ENCODE measurements at places on chromosomes 5 and 9.

DNA sequence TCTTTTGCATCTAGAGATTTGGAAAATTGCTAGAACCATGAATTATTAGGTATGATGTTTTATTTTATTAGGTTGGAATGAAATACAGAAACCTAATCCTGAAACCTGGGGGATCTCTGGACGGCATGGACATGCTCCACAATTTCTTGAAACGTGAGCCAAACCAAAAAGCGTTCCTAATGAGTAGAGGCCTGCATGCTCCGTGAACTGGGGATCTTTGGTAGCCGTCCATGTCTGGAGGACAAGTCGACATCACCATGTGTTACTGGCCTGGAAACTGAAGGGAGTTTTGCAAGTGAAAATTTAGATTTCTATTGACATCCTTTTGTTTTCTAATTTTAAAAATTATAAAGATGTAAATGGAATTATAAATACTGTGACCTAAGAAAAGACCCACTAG, 100.7 kb downstream of the NLN start:
- DNase-seq, result no peak

GRCh38 chr5:74491586-74491985, 148.9 kb downstream of the ENC1 start:
- DNase-seq, result no peak

GRCh38 chr5:172692981-172693380, 51.9 kb downstream of the NEURL1B start:
- no peak for DNase-seq

DNA sequence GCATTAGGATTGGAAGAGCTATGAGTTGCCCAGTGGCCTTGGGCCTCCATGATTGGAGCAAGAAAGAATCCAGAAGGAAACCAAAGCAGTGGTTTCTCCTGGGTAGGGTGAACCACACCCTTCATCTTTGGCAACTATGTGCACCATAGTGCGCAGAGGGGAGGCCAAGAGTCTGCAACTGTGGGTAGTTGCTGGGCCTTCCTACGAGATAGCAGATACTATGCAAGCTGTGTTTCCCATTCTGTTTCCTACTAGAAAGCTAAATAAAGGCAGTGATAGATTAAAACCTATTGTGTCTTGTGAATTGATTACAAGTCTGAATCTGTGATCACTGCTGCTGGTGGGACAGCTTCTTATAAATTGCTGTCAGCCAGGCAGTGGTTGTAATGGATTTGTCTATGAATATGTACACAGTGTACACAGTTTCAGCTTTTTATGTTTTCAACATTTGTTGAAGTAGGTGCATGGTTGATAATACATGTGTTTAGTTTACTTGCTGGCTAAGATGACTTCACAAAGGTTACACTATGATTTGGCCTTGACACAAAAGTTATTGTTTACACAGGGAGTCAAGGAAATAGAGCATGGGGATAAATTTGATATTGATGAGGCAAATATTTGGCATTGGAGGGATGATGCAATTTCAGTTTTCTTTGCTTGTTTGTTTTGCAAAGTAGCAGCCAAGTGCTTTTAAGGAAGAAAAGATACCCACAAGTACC, 23.7 kb upstream of the PDE8B start:
- DNase-seq, result no peak

DNA sequence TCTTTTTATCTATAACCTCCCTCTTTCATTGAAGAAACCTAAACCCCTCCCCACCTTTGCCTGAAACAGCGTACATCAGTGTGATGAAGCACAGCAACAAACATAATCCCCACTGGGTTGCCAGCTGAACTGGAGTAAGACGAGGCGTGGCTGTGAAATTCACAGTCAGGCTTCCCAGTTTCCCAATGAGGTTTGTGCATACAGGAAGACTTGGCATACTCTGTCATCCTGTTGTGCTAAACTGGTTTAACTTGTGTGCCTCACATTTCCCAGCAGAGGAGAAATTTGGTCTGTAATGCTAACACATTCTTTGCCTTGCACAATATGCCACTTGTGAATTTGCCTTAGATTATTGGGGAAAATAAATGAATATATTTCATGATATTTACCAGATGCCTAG, 121.5 kb downstream of the SV2C start:
- no peak for DNase-seq

GRCh38 chr5:154218786-154219185, 28.3 kb downstream of the GALNT10 start:
- DNase-seq, result no peak

- no peak for DNase-seq
These were observed 38.4 kb upstream of the SHB start for GRCh38 chr9:38107405-38107804.

- DNase-seq, result no peak
These were observed 5.2 kb downstream of the SLC31A2 start for GRCh38 chr9:113155911-113156588.

DNA sequence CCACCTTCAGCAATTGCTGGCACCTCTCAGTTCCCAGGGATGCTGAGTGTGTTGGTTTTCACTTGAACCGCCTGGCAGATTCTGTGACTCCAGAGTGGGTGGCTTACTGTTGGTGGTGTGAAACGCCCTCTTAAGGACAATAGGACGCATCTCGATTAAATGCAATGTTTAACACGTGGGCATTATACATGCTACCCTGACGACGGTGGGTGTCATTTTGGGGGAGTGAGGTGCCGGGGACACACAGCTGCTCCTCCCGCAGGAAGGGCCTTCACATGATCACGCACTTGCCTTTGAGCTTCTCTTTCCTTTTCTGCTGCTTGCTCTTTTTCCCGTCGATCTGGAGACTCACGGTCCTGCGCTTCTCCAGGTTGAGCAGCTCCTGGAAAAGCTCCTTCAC, 29.7 kb downstream of the DIRAS2 start:
- no peak for DNase-seq

- DNase-seq, result peak; percentile 65
These were observed 653.1 kb upstream of the KLF4 start for GRCh38 chr9:108142504-108143201.

GRCh38 chr9:27033815-27034403, 28.4 kb upstream of the LRRC19 start:
- peak; percentile 27 for DNase-seq

GRCh38 chr9:95022657-95023056, 294.9 kb downstream of the FANCC start:
- DNase-seq, result no peak

GRCh38 chr9:135249191-135249590, 161.7 kb downstream of the OLFM1 start:
- DNase-seq, result no peak

DNA sequence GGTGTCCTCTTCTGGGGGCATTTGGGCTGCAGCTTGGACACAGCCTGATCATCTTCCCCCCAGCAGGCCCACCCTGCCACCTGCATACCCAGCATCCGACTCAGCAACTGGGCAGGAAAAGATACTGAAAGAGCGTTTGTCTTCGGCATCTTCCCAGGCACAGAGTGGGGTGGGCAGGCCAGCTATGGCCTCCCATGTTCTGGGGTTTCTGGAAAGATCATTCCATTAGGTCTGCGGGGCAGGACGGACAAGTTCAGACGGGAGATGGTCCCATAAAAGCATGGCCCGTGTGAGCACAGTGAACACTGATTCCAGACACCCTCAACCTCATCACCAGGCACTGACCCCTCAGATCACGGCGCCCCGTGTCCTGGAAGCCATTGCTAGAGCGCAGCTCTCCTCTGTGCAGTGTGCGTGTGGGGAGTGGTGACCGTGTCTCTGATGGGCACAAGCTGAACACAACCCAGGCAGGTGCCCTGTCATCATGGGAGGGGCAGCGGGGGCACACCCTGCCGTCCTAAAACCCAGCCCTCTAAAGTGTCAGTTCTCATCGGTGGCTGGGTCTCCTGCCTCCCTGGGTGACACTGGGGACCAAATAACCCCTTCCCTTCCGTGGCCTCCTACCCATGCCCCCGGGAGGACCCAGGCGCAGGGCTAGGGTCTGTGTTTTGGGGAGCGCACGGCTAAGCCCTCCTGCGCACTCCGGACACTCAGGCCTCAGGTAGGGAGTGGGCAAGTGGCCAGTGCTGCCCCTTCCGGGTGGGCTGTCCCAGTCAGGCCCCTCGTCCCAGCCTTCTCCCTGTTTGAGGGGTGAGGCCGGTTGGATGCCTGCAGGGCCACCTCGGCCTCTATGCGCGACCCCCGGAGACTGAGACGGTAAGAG, 13.2 kb upstream of the TMEM250 start:
- no peak for DNase-seq

DNA sequence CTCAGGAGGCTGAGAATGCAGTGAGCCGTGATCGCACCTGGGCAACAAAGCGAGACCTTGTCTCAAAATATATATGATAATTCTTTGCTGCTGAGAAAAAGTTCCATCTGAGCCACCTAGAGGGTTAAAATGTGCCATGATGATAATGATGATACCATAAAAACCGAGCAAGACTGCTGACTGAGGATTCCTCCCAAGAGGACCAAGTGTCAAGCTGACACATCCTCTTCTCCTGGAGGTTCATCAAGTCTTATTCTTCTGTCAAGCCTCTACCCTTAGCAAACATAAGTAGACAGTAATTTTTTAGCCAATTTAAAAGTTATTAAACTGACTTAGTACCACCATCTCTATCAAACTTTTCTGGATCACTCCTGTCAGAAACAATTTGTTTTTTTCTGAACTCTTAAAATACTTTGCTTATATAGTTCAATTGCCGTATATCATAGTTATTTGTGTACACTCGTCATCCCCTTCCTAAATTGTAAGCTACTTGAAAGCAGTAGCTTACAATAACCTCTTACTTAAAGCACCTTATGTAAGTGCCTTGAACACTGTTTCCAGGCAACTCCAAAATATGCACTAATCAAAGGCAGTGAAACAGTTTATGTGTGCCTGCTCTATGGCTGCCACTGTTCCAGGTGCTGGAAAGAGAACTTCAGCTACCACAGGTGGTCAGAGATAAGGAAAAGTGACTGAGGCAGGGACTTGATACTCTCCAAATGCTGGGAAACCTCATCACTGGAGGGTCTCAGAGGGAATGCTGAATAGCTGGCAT, 57.4 kb downstream of the SCAI start:
- DNase-seq, result no peak

- no peak for DNase-seq
These were observed 49.0 kb upstream of the KDM4C start for GRCh38 chr9:6708732-6709131.

DNA sequence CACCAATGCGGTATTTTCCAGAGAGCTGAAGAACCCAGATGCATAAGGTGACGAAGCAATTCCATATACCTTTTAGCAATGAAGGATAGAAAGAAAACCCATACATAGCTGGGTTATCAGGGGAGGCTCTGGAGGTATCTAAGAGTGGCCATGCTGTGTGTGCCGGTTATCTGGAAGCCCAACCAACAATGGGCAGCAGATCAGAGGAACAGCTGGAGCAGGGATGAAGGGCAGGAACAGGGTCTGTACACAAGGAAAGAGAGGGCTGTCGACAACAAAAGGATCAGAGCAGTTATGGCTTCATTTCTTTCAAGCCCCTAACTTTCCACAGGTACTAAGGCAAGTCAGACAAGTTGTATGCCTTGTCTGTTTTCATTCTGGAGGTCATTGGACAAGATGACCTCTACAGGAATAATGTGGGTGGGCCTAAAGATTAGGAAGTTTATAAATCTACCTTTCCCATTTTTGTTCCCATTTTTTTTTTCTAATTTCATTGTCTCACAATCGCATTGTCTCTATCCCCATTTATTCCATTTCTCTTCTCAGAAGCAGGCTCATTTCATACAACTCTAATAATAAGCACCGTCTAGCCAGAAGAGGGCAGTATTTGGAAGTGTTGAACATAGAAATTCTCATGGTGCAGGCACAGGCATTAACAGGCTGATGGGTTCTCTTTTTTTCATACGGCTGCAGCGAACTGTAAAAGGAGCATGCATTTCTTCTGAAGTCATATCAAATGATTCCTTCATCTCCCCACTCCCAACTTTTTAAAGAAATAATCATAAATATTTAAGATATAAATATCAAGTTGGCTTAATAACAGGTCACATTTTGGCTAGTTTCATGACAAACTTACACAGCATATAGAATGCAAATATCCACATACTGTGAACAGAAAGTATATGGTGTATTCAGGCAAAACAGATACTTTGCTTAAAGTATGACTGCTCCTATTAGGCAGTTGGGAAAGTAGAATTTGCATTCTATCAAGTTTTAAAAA, 63.5 kb downstream of the ZNF474 start:
- peak; percentile 61 for DNase-seq

- no peak for DNase-seq
These were observed 55.2 kb downstream of the ERBIN start for GRCh38 chr5:65981548-65981947.

DNA sequence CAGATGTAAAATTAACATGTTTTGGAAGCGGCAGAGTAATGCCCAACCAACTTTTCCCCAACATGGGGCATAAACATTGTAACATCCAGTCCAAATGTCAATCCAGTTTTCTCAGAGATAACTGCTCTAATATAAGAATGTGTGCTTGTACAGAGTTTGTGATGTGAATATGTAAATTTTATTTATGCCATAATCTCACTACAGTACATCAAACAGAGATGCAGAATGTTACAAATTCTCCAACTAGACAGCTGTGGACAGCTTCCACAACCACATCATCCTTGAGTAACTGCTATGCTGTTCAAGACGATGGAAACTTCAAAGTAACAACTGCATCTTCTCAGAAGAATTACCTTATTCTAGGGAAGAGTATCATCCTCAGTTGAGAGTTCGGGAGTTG, 109.9 kb downstream of the GLDC start:
- DNase-seq, result no peak

- DNase-seq, result no peak
These were observed 28.8 kb downstream of the NSD1 start for GRCh38 chr5:177162379-177162778.

GRCh38 chr5:150706776-150707390, 6.0 kb upstream of the RBM22 start:
- DNase-seq, result no peak

DNA sequence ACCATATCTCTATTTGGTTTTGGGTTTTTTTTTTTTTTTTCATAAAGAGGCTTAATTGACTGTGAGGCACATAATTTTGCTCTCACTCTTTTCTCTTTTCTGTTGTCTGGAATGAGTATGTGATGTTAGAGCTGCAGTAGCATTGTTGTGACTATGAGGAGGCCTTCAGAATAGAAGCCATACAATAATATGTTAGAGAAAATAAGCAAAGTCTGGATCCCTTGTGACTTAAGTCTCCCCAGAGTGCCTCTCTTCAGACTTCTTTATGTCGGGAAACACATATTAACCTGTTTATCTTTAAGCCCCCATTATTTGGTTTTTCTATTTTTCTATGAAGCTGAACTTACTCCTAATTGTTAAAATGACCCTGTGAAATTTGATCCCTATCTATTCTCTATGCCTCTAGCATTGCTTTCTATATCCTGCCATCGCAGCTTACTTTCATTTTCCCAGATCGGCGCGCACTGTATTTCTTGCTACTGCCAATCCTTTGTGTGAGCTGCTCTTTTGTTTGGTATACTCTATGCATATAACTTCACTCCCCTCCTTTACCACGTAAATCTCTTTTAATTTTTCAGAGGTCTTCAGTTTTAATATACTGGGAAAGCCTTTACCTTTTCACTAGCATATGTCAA, 372.5 kb upstream of the KCNN2 start:
- DNase-seq, result no peak

Measured in stromal cell of bone marrow (primary cell).